Cortex of kidney (tissue), 1 donor: ENCODE measurements at places on chromosomes 12 and 14.

DNA sequence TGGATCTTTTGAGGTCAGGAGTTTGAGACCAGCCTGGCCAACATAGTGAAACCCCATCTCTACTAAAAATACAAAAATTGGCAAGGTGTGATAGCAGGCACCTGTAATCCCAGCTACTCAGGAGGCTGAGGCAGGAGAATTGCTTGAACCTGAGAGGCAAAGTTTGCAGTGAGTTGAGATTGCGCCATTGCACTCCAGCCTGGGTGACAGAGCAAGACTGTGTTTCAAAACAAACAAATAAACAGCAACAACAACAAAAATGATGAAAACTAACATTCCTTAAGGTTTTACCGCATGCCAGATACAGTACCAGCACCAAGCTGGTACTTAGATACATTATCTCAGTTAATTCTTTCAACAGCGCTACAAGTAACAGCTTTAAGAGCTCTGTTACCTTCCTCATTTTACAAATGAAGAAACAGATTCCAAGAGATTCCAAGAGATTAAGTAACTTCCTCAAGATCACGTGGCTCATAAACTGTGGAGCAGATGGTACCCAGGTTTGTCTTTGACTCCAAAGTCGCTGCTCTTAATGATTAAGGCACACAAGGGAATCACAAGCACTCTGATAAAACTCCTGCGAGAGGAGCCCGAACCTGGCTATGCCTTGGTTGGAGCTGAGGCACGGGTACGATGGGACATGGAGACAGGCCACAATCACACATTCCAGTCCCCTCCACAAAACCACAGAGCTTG lies 17.7 kb upstream of the PLEK2 start:
- no peak for DNase-seq

DNA sequence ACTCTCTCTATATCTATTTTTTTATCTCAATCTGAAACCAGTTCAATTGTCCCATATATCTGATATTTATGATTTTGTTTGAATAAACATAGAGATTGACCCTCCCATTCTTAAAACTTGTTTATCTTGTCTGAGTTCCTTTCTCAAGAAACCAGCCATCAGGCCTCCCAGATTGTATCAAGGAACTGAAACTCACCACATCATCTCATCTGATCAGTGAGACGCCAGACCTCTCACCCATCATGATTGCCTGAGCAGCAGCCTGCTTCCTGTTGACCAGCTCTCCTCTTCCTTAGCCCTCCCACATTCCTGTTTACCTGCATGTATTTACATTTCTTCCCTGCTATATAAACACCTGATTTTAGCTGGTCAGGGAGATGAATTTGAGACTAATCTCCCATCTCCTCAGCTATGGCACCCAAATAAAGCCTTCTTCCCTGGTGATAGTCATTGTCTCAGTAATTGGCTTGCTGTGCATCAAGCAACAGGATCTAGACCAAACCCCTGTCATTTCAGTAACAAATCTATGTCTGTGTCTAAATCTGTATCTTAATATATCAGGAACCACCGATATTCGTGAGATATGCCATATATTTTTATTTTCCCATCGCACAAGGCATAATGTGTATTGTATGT lies 323.6 kb downstream of the TMTC2 start:
- no peak for DNase-seq

GRCh38 chr12:58388261-58388660 lies 446.9 kb downstream of the ATP23 start:
- no peak for DNase-seq

DNA sequence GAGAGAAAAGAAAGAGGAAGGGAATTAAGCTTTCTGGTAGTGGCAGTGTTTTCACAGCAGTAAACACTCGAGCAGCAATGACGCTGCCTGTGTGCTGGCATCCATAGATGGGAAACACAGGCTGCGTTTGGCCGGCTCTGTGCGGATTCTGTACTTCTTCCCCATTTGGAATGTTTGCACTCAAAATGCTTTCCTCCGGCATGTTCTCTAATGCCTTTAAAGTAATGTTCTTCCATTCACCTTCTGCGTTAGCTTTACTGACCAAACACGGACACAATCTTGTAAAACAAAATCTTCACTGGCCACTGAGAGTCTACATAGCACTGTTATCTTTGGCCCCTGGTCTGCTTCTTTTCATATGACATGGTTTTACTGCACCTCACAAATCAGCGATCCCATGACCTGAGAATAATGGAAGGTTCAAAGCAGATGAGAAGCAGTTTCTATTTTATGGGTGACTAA lies 31.4 kb downstream of the DCP1B start:
- DNase-seq, result no peak

DNA sequence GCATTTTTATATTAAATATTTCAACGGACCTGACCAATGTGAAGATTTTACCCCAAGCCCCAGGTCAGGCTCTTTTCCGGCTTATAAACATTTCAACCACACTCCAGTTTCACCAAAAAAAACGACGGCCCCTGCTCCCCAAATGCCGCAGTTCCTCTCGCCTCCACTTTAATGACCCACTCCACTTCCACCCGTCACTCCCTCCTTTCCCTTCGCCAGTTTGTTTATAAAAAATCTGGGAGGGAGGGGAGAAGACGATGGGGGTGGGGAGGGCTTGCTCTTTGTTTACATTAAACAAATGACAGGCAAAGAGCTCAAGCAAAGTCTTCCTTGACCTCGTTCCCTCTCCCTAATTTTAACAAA lies 5.4 kb downstream of the SIX6 start:
- DNase-seq, result no peak

- DNase-seq, result no peak
Measured at GRCh38 chr12:105420046-105420445, 89.6 kb downstream of the C12orf75 start.

DNA sequence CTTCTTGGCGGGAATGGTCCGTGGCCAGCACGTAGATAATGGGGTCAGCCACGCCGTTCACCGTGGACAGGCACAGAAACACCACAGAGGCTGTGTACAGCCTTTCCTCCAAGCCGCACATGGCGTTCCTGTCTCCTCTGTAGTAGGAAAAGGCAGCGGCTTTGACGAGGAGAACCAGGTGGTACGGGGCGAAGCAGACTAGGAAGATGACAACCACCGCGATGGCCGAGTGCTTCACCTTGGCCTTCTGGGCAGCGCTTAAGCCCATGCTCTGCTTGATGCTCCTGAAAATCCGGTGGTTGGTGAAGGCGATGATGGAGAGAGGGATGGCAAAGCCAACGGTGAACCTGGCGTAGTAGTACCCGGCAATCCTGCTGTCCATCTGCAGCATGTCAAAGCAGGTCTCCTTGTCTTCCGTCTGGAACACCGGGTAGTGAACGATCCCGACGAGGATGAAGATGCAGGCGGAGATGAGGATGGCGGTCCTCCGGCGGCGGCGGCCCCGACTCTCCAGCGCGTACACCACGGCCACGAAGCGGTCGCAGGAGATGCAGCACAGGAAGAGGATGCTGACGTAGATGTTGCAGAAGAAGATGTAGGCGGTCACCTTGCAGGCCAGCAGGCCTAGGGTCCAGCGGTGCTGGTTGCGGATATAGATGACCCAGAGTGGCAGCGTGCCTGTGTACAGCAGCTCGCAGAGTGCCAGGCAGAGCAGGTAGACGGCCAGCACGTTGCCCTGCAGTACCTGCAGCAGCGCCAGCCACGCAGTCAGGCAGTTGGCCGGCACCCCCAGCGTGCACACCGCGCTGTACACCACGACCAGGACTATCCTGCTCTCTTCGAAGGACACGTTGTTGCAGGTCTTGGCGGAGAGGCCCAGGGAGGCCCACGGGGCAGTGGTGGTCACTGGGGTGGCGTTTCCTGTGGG lies 13.8 kb downstream of the GPR132 start:
- no peak for DNase-seq
